Left renal pelvis (tissue), 4 donors: ENCODE measurements at places on chromosomes 6 and 20. TPM values are rescaled to one million over a fixed set of nuclear protein-coding genes. Genes with fewer than 3 reads are reported as not detected.

GRCh38 chr20:542777-543368 lies 717 bp downstream of the CSNK2A1 start:
- DNase-seq: no peak

The SSTR4 gene
- polyA plus RNA-seq: 0.34 TPM

The CAGE1 gene
- polyA plus RNA-seq: 0.09 TPM

The RIPPLY2 gene
- not detected for polyA plus RNA-seq

The PSORS1C2 gene
- not detected for polyA plus RNA-seq
